ENCODE measurements at places on chromosomes 6 and 20.
A peak's percentile ranks its signal among the peaks of the same experiment; 100 is the strongest.

DNA sequence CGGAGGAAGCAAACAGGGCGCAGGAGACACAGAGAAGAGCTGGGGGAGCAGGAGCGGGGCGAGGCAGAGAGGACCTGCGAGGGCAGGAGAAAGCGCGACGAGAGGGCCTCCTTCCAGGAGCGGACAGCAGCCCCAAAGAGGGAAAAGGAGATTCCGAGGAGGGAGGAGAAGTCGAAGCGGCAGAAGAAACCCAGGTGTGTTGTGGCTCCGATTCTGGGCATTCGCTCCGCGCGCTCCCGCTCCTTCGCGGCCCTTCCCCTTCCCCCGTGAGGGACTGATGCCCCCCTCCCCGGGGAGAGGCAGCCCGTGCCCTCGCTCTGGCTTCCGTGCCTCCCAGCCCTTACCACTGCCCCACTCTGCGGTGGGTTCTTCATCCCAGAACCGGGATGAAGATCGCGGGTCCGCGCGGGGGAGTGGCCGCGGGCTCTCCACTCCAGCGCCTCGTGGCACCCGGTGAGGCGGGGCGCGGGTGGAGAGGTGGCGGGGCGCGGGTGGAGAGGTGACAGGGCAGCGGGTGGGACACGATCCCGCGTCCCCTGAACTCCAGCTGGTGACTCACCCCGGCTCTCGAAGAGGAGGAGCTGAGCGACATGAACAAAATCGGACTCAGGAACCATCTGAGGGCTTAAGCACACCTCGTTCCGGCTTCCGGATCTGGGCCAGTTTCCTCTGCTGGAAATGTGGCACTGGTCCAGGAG is 22.4 kb downstream of the TMC2 start:
- peak; percentile 3 for DNase-seq

DNA sequence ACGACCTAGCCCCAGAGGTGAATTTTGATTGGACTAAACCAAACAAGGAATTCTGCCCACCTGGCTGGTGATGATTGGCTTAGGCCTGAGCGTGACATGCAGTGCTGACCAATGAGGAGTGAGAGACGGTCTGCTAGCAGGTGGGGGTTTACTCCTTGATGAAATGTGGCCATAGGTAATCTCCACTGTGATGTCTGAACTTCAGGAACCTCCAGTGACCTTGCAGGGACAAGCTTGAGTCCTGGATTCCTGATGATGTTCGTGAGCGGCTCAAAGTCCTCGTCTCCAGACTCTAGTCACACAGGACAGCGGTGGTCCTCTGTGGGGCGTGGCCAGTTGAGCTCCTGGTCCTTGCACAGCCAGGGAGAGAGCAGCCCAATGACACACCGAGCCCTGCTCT is 8.4 kb downstream of the VSX1 start:
- no peak for DNase-seq

DNA sequence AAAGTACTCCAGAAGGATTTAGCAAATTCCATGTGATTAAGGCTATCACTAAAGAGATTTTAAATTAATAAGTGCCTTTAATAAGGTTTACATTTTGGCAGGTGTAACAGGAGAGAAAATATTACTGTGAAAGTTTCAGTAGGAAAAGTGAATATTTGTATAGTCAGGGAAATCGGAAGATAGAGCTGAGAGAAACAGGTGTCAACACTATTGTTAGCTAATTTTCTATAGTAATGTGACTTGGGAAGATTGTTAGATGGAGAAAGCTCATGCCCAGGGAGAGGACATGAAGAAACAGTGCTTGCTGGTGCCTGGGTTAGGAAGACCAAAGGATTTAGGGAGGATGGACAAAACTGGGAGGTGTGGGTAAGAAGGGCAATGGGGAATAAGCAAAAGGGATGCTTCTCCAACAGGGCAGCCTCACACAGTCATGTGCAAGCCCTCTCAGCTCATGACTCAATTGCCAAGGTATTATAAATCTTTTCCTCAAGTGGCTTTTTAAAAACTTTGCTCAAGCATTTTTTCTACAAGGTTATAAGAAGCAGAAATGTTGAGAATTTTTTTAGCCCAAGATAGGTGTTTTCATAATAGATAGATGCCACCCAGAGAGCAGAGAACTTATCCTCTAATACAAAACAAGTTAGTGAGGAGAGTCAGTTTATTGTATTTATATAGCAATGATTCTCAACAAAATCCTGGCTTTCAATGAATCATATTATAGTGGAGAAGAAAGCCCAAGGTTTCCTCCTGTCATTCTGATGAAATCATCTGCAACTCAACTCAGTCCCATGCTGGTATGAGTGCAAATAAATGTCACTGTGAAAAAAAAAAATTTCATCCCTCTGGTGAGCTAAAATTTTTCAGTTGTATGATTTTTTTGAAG is 325.2 kb upstream of the NT5E start:
- DNase-seq = peak; percentile 51

DNA sequence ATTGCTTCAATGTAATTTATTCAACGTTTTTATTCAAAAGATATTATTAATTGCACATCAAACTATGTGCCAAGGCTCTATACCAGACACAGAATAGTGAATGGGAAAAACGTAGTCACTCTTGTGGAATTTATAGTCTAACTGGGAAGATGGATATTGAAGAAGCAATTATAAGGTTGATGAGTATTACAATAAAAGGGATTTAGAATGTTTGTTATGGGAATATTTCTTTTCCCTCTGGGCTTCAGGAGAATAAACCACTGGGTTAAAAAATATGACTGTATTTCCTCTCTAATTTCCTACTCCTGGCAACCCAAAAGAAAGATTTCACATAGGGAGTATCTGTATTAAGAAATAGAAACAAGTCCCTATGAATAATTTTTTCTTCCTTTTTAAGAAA is 25.1 kb upstream of the UTRN start:
- DNase-seq = peak; percentile 56

- DNase-seq = no peak
These were observed 492.0 kb upstream of the SULF2 start for GRCh38 chr20:48277266-48277665.

DNA sequence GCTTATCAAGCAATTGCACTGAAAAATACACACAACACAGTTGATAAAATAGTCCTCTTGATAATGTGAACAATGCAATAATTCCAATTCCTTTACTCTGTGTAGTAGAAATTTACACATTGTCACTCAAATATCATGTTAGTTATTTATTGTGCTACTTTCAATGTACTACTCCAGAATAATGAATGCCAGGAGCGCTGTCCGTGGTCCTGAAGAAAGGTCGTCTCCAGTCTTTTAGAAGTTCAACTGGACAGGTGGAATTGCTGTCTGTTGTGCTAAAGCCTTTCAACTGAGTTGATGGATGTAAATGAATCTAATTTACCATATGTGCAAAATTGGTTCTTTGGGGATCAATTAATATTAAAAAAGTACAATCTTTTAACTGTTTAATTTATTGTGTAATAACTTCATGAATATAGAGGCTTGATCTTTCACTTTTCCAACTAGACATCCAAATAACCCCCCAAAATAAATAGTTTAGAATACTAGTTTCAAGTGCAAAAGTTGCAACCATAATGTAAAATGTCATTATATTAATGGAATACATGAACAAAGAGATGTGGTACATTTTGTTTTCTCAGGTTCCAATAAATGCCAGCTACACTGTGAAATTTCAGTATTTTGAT is 3.2 kb downstream of the GRIK2 start:
- DNase-seq = peak; percentile 65

Measured in fibroblast of mammary gland (primary cell).